ENCODE measurements at places on chromosomes 5 and 9. TPM values are rescaled to one million over a fixed set of nuclear protein-coding genes. Genes with fewer than 3 reads are reported as not detected.

The CER1 gene
- total RNA-seq, result not detected

The CEP72 gene
- total RNA-seq, result 22.9 TPM

The THBS4 gene
- total RNA-seq, result 0.17 TPM

The DNAH5 gene
- 0.82 TPM for total RNA-seq

The ARHGEF28 gene
- 35.2 TPM for total RNA-seq

The ADAMTS2 gene
- not detected for total RNA-seq

DNA sequence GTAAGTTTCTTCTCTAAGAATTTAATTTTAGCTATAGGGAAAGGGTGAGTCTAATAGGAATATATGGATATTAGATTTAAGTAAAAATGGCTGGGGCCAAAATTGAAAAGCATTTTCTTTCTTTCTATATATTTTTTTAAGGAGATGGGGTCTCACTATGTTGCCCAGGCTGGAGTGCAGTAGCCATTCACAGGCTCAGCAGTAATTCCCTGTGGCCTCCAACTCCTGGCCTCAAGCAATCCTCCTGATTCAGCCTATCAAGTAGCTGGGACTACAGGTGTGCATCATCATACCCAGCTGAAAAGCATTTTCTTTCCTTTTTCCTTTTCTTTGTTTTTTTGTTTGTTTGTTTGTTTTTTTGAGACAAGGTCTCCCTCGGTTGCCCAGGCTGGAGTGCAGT lies 41.1 kb downstream of the CSNK1A1 start:
- DNase-seq, result no peak

DNA sequence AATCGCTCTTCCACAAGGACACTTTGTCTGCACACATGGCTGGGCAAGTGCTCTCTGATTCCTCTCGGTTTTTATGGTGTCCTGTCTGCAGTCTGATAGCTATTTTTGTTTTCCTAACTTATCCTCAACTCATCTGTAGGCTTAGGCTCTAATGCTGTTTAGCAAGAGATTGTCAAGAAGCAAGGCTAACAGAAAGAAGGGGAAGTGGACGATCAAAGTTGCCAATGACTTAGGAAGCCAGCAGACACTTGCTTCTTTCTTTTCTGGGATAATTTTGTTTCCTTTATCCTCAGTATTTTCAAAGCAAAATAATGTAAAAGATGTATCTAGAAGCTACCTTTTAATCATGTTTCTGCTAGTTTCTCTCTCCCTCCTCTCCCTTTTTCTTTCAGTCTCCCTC lies 130.7 kb downstream of the PRKACG start:
- DNase-seq, result no peak

DNA sequence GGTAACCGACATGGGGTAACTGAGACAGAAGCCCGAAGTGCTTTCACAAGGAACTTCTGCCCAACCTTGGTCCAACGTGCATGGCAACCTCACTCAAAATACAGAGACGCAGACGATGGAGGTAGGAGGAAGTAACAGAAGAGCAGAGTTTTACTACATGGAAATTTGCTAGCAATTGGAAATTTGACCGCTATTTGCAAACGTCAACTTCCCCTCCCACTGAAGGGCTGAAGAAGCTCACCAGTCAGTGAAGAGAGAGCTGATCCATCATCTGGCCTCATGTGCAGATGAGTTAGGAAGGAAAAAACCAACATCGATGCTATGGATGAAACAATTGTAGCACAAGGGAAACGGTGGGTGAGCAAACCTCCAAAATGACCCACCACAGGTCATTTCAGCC lies 196.7 kb downstream of the RGS3 start:
- no peak for DNase-seq

DNA sequence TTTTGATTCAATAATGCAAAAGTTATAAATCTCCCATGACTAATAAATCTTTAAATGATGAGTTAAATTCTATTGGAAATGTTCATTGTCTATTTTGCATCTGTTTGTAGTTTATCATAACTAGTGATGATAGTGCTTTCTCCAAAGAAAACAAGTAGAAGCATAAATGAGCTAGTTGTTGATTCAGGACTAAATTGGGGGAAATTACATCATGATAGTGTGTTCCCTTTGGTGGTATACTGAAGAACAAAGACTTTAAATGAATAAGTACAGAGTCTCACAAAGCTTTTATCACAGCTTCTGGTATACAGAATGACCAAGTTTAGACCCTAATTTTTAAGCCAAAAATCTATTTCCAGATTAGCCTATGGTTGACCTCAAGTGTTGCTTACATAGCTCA lies 173.8 kb downstream of the MCTP1 start:
- no peak for DNase-seq

DNA sequence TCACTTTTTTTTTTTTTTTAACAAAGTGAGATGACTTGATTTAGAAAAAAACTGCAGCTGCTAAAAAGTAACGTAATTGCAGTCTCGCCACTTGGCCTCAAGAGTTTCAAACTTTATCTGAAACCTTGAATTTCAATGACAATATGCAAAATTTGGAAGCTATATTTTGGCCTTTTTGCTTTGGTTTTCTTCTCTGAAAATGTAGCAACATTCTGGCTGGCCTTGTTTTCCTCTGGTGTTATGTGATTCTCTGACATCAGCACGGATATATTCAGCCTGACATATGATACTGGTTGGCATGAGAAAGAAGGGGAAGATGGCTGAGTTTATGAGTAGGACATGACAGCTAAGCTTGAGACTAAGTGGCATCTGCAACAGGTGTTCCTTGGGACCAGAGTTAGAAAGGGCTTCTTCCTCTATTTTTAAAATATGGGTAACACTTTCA lies 136.5 kb downstream of the MEF2C start:
- no peak for DNase-seq

- no peak for DNase-seq
These were observed 286.0 kb downstream of the CYLC2 start for GRCh38 chr9:103281126-103281525.

DNA sequence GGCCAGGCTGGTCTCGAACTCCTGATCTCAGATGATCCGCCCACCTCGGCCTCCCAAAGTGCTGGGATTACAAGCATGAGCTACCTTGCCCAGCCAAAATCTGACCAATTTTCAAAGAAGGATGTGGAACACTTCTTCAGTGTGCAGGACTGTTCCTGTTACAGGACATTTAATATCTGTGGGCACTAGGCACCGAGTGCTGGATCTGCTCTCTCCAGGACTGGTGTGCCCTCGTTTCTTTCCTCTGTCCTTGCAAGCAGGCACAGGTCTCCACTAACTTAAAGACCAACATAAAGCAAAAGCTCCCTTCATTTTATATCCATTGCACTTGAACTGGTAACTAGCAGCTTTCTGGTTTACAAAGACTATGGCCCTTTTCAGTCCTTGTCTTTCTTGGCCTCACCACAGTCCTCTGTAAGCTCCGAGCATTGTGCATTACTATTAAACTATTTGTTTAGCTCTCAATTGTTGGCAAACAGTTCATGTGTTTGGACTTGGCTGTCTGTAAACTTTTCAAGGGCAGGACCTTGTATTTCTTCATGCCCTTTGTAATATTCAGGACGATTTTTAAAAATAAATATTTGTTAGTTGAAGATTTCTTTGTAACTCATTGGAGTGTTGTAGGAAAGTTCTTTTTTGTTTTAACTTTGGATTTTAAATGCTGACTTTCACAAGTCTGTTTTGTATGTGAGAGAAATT lies 37.3 kb downstream of the ARHGEF28 start:
- no peak for DNase-seq

- peak; percentile 16 for DNase-seq
These were observed 83.4 kb downstream of the SH3PXD2B start for GRCh38 chr5:172370648-172371545.
